Fibroblast of skin of left quadriceps (primary cell): ENCODE measurements at places on chromosomes 13 and 19.

GRCh38 chr13:72144636-72145035, 277.6 kb upstream of the DACH1 start:
- no peak for DNase-seq

DNA sequence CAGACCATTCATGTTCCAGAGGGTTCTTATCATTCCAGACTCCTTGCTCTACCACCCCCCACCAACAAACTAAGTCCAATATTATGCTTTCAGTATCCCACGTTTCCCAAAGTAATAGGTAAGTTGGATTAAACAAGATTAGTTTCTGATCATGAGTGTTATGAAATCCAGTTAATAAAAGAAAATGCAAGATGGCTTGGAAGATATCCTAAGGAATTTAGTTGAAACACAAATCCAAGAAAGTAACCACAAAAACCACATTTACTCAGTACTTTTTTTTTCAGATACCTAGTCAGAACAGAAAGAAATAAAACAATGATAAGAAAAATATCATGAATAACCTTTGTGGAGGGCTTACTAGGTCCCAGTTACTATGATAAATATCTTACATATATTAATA, 119.4 kb upstream of the MIR17HG start:
- DNase-seq: no peak

- DNase-seq: no peak
Observed at GRCh38 chr19:49878744-49879070, 1.2 kb downstream of the TBC1D17 start.

- DNase-seq: no peak
Observed at GRCh38 chr19:7691497-7691896, 10.4 kb downstream of the FCER2 start.

GRCh38 chr19:29645911-29646310, 19.4 kb upstream of the PLEKHF1 start:
- DNase-seq: no peak

GRCh38 chr19:54916822-54917221, 10.9 kb downstream of the NCR1 start:
- no peak for DNase-seq

DNA sequence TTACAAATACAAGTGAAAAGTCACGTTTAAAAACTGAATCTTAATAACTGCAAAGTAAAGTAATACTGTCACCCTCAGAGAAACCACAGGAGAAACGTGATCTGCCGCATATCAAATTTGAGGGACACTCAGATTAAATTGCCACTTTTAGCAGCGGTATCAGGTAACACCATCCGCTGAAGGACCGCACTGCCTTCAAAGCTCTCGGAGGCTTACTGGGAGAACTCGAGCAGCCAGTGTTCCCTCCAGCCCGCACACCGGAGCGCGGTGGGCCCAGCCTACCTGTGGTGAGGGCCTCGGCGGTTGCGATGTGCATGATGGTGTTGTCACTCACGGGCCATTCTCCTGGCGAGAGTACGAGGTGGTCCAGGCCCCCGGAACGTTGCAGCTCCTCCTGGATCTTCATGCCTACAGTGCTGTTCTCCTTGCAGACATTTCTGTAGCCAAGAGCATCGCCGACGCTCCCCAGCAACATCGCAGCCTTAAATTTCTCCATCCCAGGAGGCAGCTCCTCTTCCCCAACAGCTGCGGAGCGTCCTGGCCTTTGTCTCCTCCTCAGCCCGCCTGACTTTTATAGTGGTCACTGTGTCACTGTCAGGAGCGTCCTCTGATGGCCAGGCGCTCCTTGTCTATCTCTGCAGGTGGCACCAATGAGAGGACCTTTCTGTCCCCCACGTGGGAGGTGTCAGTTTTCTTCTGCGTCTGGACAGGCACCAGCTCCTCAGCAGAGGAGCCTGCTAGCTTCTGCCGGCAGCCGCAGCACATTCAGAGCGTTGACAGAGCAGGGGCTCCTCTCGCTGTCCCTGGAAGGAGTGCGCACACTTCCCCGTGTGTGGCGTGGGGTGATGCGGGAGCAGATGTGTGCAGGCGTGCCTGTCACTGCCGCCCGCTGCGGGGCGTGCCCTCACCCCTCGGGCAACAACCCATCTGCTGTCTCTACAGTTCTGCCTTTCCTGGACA, at the start of gene ADPRHL1:
Gene ADPRHL1 (minus strand): TSS at position 547 of the 960 bp plus-strand sequence. CDS start 51 bp downstream, at position 496.
- no peak for DNase-seq

DNA sequence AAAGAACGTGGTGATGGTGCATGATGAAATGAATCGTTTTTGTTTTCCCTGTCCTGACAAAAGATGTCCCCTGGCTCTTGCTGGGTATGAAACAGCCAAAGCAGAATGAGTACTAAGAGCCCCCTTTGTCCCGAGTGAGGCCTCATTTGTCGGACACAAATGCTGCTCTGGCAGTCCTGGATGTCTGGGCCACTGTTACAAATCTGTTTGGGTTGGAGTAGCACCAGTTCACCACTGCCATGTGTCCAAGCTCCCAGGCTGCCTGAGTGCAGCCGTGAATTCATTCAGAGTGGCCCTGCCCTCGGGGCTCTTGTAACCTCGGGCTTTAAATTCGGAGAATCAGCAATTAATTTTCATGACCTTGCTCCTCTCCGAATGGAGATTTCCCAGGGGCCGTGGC, 182.4 kb downstream of the NUFIP1 start:
- no peak for DNase-seq

DNA sequence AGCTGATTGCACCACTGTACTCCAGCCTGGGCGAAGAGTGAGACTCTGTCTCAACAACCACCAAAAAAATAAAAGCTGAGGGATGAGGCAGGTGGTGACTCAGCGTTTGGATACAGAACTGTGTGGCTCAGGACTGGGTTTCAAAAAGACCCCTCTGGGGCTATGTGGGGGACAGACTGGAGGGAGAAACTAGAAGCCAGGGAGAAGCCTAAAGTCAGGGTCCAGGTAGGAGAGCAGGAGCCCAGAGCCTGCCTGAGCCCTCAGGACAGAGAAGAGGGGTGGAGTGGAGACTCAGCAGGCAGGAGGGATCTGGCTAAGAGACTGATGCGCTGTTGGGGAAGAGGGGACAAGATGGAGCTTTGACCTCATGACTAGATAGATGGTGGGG, 1.8 kb upstream of the CD37 start:
- DNase-seq: no peak

DNA sequence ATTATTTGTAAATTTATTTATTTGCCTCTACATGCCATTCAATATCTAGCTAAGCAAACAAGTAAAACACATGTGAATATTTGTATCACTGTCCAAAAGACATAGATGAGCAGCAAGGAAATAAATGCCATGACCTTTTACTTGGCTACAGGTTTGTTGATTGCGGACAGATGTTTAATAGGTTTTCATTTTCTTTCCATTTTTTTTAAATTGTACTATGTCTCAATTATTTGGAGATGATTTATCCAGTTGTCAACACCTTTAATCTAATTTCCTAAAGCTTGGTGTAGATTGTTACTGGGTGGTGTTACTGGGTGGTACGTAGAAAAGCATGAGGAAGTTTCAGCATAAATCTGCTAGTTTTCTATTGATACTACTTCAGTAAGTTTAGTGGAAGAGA, 560.6 kb upstream of the SPRY2 start:
- DNase-seq: no peak
